ENCODE measurements at places on chromosomes 4 and X.

- no peak for DNase-seq
These were observed 391 bp downstream of the UBL4A start for GRCh38 chrX:154486052-154486395.

- DNase-seq, result no peak
These were observed 102.1 kb upstream of the SCML1 start for GRCh38 chrX:17635231-17635630.

GRCh38 chrX:17629519-17629918 is 107.8 kb upstream of the SCML1 start:
- DNase-seq, result no peak

DNA sequence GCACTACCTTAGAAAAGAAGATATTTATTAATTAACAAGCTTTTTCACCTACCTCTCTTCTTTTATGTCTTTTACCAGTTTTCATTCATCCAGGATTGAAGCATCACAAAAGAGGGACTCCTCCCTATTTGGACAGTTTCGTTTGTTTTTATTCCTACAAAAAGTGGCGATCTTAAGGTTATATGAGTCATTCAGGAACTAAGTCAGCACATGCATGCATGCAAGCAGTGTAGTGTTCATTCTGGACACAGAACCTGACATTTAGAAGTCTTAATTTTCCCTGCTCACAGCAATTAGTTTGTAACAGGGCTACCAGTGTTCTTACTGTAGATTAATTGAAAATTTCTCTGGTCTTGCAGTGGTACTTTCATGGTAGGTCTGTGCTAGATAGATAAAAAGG is 47.9 kb upstream of the QRFPR start:
- no peak for DNase-seq

- no peak for DNase-seq
These were observed 207.2 kb upstream of the SLIT2 start for GRCh38 chr4:20044502-20044911.

GRCh38 chr4:27055221-27055760 is 194.7 kb downstream of the STIM2 start:
- peak; percentile 22 for DNase-seq

- DNase-seq, result no peak
These were observed 104.8 kb upstream of the PDE5A start for GRCh38 chr4:119733431-119733830.

DNA sequence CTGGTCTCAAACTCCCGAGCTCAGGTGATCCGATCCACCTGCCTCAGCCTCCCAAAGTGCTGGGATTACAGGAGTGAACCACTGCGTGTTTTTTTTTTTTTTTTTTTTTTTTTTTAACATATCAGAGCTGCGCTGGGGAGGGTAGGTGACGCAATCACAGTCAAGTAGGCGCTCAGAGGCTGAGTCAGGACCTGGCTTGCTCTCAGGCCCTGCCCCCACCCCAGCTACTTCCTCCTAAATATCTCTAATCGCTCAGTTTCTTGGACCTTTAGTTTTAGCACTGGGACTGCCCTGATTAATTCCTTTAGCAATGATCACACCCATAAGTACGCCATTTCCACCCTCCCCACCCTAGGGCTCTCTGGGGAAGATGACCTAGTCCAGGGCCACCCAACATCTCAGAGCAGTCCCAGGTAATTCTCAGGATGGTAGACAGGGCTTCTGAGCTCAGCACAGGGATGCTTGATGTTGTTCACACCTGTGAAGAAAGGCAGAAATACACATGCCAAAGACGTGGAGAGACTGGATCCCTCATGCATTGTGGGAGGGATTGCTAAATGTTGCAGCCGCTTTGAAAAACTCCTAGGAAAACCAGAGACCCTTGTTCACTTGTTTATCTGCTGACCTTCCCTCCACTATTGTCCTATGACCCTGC is 50.2 kb downstream of the DDX3X start:
- peak; percentile 26 for DNase-seq

DNA sequence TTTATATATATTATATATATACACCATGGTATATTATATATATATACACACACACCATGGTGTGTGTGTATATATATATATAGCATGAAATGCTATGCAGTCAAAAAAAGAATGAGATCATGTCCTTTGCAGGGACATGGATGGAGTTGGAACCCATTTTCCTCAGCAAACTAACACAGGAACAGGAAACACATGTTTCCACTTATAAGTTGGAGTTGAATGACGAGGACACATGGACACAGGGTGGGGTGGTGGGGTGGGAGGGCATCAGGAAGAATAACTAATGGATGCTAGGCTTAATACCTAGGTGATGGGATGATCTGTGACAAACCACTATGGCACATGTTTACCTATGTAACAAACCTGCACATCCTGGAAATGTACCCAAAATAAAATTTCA is 293.6 kb upstream of the NDST3 start:
- no peak for DNase-seq

DNA sequence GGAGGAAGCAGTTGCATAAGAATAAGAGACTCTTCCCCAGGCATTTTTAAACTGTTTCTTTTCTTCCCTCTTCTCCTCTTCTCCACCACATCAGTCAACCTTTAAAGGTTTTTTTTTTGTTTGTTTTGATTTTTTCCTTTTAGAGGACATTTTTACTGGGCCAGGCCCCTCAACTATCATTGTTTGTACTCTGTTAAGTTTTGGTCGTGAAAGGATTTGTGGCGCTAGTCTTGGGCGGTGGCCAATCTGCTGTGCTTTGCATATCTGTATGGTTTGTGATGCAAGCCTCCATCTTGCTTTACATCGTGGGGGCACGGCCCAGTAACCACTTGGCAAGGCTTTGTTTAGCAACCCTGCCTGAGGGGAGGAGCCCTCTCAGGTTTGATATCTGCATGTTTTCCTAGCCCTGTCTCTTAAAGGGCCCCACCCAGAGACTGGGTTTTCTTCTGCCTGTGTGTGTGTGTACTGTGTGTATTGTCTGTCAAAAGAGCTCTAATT is 101.9 kb upstream of the SLITRK2 start:
- DNase-seq, result no peak

- peak; percentile 91 for DNase-seq
These were observed 21.0 kb upstream of the POLA1 start for GRCh38 chrX:24672701-24673190.

DNA sequence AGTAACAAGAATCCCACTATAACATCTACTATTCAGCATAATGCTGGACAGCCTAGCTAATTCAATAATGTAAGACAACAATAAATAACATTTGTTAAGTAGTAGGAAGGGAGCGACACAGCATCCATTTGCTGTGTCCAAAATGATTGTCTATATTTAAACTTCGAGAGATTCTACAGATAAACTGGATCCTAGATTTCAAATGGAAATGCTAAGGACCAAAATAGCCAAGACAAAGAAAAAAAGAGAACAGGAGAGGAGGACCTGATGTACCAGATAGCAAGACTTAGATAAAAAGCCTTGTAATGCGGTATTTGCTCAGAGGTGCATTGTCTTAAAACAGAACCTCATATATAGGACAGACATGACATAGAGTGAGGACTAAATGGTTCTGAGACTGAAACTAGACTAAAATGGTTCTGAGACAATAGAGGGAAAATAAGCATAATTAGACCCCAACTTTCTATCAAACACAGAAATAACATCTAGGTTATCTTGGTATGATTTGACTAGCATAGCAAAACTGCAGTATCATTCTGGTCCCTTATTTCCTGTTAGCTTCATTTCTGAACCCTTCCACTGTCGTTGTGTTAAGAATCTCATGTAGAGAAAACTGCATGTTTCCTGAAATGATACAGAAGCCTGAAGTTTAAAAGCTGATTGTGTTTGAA is 3.8 kb downstream of the HPGDS start:
- no peak for DNase-seq

- no peak for DNase-seq
These were observed 20.8 kb downstream of the USO1 start for GRCh38 chr4:75745161-75745560.

DNA sequence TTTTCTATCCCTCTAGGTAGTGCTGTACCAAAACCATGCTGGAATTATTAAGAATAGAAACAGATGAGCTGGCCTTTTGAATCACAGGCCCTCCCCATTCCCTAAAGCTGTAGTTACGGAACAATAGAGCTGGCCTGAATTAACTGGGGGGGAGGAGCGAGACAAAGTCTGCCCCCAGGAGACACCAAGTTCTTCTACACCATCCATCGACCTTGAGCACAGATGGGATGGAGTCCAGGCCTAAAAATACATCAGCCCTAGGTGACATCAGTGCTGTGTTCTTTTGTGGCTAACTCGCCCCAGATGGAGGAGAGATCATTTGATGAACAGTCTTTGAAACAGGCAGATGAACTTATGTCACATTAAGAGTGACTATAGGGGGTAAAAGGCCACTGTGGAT is 49.6 kb downstream of the LHFPL1 start:
- no peak for DNase-seq

GRCh38 chrX:120464411-120464810 is 4.7 kb downstream of the LAMP2 start:
- no peak for DNase-seq

GRCh38 chr4:127052742-127053141 is 580.0 kb upstream of the INTU start:
- DNase-seq, result no peak

- DNase-seq, result no peak
These were observed 179.5 kb upstream of the GATB start for GRCh38 chr4:151940291-151940690.

DNA sequence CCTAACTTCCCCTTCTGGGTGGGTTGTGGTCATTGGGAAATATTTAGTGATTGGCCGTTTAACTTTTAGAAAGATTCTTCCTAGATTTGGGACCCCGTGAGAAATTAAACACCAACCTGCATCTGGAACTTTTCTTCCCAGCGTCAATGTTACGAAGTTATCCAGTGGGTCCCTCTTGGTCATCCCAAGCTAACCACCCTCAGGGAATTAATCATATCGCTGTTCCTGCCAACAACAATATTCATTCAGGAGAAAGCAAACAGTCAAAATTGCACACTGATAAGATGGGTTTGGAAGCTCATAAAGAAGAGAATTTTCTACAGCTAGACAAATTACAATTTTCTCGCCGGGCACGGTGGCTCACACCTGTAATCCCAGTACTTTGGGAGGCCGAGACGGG is 121.2 kb upstream of the STX18 start:
- no peak for DNase-seq

- no peak for DNase-seq
These were observed 5.3 kb upstream of the VMA21 start for GRCh38 chrX:151391722-151392121.

DNA sequence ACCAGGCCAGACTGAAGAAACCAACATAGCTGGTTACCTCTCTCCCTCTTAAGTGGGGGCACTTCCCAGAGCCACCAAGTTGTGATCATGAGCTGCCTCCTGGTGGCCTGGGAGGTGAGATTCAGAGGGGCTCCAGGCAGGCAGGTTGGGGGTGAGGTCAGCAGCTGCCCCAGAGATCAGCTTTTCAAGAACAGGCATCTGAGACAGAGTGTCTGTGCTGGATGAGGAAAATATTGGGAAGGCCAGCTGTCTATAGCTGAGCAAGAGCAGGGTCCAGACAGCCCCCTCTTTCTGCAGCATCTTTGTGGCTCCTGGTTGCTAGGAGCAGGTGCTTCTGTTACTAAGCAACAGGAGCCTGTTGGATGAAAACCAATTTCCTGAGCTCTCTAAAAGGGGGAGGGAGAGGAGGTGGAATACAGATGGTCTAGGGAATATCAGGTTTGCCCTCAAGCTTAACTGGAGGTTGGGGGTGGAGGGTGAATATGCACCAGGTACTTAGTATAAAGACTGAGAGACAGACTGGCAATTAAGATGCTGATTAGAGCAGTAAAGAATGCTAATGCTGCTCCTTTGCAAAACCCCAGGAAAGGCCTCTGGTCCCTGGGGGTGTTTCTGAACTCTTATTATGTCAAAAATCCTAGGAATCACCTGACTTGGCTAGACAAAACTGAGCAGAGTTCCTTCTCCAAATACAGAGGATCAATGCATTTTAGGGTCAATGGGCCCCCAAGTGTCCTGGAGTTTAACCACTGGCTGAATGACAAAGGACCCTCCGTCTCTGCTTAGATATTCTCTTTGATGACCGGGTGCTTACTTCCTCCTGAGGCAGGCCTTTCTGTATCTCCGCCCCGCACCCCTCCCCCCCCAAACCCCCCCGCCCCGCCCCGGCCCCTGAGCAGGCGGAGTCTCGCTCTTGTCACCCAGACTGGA is 21.4 kb downstream of the ZCCHC13 start:
- no peak for DNase-seq

DNA sequence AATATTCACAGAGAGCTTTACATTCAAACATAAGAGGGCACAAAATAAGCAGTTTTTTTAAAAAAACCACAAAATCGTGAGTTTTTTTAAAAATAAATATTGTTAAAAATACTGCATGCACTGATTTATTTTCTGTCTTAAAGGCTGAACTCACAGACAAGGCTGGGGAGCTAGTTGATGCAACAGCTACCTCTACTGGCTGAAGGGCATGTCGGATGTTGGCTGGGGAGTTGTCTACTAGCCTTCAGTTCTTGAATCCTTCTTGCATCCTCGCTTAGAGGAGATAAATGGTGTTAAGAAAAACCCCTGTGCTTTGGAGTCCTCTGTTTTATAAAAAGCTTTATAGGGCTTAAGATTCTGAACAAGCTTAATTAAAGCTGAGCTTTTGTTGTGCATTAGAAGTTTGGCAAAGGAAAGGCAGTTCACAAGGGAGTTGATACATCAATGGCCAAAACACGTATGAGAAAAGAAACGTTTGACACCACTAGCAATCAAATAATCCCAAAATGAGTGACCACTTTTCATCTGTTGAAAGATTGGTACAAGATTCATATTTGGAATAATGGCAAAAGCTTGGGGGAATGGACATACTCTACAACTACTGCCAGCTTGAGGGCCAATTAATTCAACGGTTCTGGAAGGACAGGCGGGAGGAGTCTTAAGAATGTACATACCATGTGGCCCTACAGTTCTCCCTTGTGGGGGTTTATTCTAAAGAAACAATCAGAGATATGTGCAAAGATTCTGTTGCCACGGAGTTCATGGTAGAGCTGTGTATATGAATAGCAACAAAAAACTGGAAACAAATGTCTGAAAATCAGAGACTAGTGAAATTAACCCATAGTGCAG is 94.7 kb downstream of the SEL1L3 start:
- DNase-seq, result peak; percentile 86

- DNase-seq, result peak; percentile 20
These were observed 987.2 kb downstream of the PDHA2 start for GRCh38 chr4:96827086-96827485.

DNA sequence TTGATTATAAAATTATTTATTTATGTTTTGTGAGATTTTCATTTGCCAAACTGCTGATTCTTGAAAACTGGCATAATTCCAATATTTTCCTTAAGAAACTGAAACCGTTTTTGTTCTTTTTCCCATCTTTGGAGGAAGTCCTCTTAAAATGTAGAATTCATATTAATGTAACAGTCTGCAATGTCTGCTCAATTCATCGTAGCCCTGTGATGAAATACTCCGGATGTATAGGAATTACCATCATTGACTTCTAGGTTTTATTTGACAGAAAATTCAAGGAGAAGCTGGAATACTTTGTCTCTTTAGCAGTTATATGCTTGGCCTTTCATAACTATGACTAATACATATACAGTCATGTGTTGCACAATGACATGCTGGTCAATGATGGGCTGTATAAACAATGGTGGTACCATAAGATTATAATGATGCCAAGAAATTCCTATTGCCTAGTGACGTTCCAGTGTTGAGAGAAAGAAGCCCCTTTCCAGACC is 185.0 kb upstream of the GPRIN3 start:
- no peak for DNase-seq

- no peak for DNase-seq
These were observed 522.9 kb downstream of the FAT4 start for GRCh38 chr4:125837493-125838201.
